Astrocyte (in vitro differentiated cells and primary cell): ENCODE measurements at places on chromosomes 6 and 20. TPM values are rescaled to one million over a fixed set of nuclear protein-coding genes. Genes with fewer than 3 reads are reported as not detected.

Gene TIAM2
- total RNA-seq, result 22.2 and 23.6 TPM in 2 replicates

Gene PSMG4
- total RNA-seq, result 22.2 and 23.4 TPM in 2 replicates

Gene TMEM181
- 31.0 and 33.3 TPM in 2 replicates for total RNA-seq

Gene NNAT
- 3.1 and 3.6 TPM in 2 replicates for total RNA-seq

Gene SPATS1
- not detected in 2 replicates for total RNA-seq

Gene CLPSL2
- not detected in 2 replicates for total RNA-seq

Gene MYB
- 0.12 TPM in 1 of 2 replicates, not detected in the other for total RNA-seq

Gene FAM162B
- not detected in 2 replicates for total RNA-seq

Gene ELOVL4
- 10.0 and 10.4 TPM in 2 replicates for total RNA-seq

Gene OPN5
- not detected in 2 replicates for total RNA-seq

Gene DUSP15
- 1.2 and 3.1 TPM in 2 replicates for total RNA-seq

Gene DEFB115
- not detected in 2 replicates for total RNA-seq

Gene PRL
- not detected in 2 replicates for total RNA-seq

Gene PBOV1
- not detected in 2 replicates for total RNA-seq

Gene SYCP2L
- 3.4 and 6.4 TPM in 2 replicates for total RNA-seq

Gene BMP5
- 0.19 and 0.50 TPM in 2 replicates for total RNA-seq

DNA sequence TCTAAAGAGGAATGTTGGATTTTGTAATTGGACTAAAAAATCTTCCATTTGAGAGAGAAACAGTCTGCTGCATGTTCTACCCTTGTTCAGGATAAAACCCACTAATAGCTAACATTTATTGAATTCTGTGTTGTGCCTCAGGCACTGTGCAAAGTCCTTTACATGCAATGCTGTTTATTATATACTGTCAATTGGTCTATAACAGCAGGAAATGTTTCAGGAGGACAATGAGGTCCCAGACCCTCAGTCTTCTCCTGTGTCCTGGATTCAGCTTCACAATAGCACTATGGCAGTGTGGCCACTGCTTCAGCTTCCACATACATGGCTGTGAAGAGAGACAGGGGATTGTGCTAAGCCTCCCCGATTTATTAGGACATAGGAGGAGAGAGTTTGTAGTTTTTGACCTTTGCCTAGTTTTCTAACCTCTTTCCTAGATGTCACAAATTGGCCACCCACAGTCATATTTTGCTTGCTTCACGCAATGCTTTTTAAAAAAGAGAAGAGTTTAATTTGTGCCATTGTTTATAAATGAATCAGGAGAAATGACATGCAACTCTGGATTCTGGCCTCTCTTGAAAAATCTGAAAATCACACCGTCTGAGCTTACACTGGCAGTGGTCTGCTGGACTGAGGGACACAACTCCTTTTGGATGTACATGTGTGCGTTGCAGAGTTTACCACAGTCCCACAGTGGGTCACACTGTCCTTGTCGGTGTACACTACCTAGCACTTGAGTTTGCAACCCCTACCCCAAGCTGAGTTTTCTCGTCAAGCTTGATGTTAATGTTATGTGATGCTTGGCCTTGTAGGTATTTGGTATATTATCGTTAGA lies 11.3 kb downstream of the PTPN1 start:
- H3K27me3 ChIP-seq, result no peaks in the 10 kb centered on the region
- H3K27ac ChIP-seq, result no peak overlapping the region
- H3K4me3 ChIP-seq, result no peak overlapping the region
- H3K4me1 ChIP-seq, result peaks cover 47% of the 10 kb centered on the region
- H3K36me3 ChIP-seq, result no peaks in the 10 kb centered on the region

- DNase-seq, result peak; percentile 63
- no peaks in the 10 kb centered on the region for H3K27me3 ChIP-seq
- H3K27ac ChIP-seq, result no peak overlapping the region
- H3K4me3 ChIP-seq, result no peak overlapping the region
- H3K36me3 ChIP-seq, result no peaks in the 10 kb centered on the region
Measured at GRCh38 chr6:23505026-23505425, 621.0 kb upstream of the NRSN1 start.

DNA sequence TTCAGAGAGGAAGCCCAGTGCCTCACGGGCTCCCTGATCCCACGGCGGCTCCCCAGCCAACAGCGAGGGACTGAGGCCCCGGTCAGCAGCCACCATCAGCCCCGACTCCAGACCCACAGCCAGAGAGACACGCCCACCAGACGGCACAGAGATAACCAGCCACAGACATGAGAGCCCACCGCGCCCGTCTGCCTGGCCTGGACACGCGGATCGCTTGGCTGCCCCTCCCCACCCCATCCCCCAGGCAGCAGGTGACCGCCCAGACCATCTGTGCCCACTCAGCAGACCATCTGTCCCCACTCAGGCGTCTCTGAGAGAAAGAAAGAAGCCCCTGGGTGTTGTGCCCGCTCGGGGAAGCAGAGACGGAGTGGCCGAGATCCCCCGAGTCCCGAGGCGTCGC lies 55.5 kb upstream of the CHRNA4 start:
- no peak for DNase-seq
- no peaks in the 10 kb centered on the region for H3K36me3 ChIP-seq
- peaks cover 4% of the 10 kb centered on the region for H3K27me3 ChIP-seq
- no peak overlapping the region for H3K4me3 ChIP-seq
- H3K27ac ChIP-seq, result no peak overlapping the region

GRCh38 chr6:37956711-37957275 lies 137.3 kb downstream of the ZFAND3 start:
- no peaks in the 10 kb centered on the region for H3K4me1 ChIP-seq
- no peak for DNase-seq
- no peak overlapping the region for H3K4me3 ChIP-seq
- no peaks in the 10 kb centered on the region for H3K27me3 ChIP-seq
- H3K27ac ChIP-seq, result no peak overlapping the region
- no peaks in the 10 kb centered on the region for H3K36me3 ChIP-seq

DNA sequence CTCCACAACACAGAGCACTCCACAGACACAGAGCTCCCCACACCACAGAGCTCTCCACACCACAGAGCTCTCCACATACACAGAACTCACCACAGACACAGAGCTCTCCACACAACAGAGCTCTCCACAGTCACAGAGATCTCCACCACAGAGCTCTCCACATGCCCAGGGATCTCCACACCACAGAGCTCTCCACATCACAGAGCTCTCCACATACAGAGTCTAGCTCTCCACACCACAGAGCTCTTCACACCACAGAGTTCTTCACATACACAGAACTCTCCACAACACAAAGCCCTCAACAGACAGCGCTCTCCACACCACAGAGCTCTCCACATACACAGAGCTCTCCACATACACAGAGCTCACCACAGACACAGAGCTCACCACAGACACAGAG lies 55.3 kb downstream of the ERMARD start:
- H3K36me3 ChIP-seq, result no peaks in the 10 kb centered on the region
- H3K27ac ChIP-seq, result no peak overlapping the region
- H3K4me3 ChIP-seq, result no peak overlapping the region
- peaks cover 15% of the 10 kb centered on the region for H3K27me3 ChIP-seq

DNA sequence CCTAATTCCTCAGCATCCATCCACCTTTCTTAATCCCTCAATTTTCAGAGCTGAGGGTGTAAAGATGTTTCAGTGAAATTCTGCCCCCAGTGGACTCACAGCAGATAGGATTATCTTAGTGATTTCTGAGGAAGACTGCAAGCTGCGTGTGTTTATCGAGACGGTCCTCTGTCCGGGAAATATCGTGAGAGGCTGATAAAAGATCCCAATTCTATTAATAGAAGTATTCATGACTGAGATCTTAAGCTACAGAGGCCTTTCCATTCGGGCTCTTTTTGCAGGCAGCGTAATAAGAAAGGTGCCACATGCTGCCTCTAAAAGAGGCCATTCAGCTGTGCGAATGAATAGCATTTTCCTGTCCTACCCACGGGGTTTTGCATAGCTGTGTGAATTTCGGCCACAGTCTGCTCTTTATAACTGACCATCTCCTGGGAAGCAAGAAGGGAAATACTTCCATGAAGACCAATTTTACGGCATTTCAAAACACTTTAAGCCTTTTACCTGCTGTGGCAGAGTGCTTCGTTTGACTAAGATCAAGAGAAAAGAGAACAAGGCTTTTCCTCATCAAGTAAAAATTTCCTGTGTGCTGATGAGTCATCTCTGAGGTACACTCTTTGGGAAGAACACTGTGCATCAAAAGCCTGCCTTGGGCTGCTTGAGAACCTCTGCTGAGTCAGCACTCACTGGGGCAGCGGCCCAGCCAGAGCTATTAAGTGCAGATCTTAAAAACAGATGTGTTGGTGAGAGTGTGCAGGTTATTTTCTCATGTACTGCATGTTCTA lies 208.8 kb downstream of the ARHGAP18 start:
- no peaks in the 10 kb centered on the region for H3K36me3 ChIP-seq
- DNase-seq, result peak; percentile 98

- no peak for DNase-seq
- H3K4me1 ChIP-seq, result no peaks in the 10 kb centered on the region
- H3K27me3 ChIP-seq, result peaks cover 65% of the 10 kb centered on the region
- no peaks in the 10 kb centered on the region for H3K36me3 ChIP-seq
- H3K4me3 ChIP-seq, result no peak overlapping the region
- H3K27ac ChIP-seq, result no peak overlapping the region
Measured at GRCh38 chr20:32033316-32033715, 18.7 kb upstream of the HCK start.

- peaks cover 5% of the 10 kb centered on the region for H3K4me1 ChIP-seq
- H3K4me3 ChIP-seq, result no peak overlapping the region
- no peaks in the 10 kb centered on the region for H3K27me3 ChIP-seq
Measured at GRCh38 chr6:71602385-71603007, 283.9 kb upstream of the RIMS1 start.

GRCh38 chr20:44141873-44142272 lies 45.1 kb downstream of the JPH2 start:
- H3K27me3 ChIP-seq, result peaks cover 5% of the 10 kb centered on the region
- H3K4me3 ChIP-seq, result no peak overlapping the region
- H3K4me1 ChIP-seq, result peaks cover 18% of the 10 kb centered on the region
- no peak for DNase-seq
- H3K27ac ChIP-seq, result no peak overlapping the region

DNA sequence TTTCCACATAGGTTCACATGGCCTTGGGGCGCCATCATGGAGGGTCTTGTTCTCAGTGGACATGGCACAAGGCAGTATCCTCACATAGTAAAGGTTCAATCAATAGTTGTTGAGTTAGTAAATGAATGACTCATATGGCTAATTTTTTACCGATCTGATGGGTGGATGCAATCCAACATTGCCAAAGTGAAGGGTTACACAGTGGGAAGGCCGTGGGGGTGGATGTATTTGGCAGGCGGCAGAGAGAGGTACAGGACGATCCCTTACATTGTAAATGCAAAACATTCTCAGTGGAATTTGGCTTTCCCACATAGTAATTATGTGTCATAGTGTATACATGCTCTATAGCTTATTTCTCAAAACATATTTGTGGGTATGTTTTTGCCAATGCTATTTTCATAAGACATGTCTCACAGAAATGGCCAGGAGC lies 21.0 kb upstream of the PDE7B start:
- no peak overlapping the region for H3K27ac ChIP-seq
- no peaks in the 10 kb centered on the region for H3K27me3 ChIP-seq
- H3K4me3 ChIP-seq, result no peak overlapping the region

DNA sequence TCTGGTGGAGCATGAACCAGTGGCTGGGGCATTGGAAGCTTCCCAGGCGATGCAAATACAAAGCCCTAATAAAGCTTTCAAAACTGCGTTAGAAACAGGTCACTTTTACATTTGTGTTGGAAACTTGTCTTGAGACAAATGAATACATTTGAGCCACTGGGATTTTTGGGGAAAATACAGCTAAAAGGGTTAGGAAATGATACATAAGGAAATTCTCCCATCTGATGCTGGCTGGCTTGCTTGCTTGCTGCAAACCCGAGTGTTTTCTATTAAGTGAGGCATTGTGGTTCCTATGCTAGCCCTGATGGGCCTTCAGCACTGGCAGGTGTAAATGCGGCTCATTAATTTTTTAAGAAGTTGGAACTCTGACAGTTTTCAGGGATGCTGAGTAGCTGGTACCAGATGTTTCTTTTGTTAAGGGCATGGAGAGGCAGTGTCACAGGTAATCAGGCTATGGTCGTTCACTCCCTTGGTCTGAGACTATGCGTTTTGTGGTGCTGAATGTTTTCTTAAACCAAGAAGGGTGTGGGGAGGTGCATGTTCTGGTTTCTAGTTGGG lies 35.2 kb downstream of the RREB1 start:
- peaks cover 42% of the 10 kb centered on the region for H3K4me1 ChIP-seq
- H3K27me3 ChIP-seq, result no peaks in the 10 kb centered on the region
- no peak overlapping the region for H3K27ac ChIP-seq
- H3K4me3 ChIP-seq, result no peak overlapping the region
- no peaks in the 10 kb centered on the region for H3K36me3 ChIP-seq

GRCh38 chr6:109202409-109203264 lies 107.3 kb downstream of the CEP57L1 start:
- H3K27me3 ChIP-seq, result no peaks in the 10 kb centered on the region
- H3K36me3 ChIP-seq, result no peaks in the 10 kb centered on the region
- no peak overlapping the region for H3K4me3 ChIP-seq

DNA sequence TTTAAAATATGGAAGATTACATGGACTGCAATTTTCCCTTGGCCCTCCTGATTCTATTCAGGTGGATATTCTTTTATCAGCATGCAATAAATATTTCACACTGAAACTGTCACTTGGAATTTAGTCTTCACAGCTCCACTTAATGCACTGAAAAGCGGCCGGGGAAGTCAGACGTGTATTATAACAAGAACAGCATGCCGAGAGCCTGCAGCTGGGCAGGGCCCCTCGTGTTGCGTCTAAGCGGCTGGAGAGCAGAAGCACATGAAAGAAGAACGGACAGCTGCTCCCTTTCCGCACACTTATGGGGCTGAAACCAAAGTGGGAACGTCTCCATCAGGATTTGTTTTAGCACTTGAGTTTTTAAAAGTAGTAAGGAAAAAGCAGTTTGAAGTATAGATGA lies 57.2 kb downstream of the LYRM4 start:
- peaks cover 3% of the 10 kb centered on the region for H3K36me3 ChIP-seq
- no peaks in the 10 kb centered on the region for H3K27me3 ChIP-seq
- no peak overlapping the region for H3K4me3 ChIP-seq
- DNase-seq, result no peak
- no peak overlapping the region for H3K27ac ChIP-seq

DNA sequence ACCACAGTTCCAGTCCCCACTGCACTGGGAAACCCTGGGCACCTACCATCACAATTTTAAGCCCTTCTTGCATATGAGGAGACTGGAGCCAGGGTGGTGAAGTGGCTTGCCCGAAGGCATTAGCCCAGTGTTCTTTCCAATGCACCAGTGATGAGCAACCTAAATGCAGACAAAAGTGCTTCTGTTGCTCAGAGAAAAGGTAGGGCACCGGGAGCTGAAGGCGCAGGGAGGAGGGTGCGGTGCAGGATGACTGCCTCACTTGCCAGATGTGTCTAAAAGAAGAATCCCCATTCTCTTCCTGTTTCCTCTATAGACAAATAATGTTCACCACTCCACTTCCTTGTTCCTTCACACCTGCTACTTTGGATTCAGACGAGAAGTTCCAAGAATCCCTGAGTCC lies 86.5 kb downstream of the QRSL1 start:
- H3K36me3 ChIP-seq, result no peaks in the 10 kb centered on the region
- H3K4me1 ChIP-seq, result no peaks in the 10 kb centered on the region
- no peak overlapping the region for H3K4me3 ChIP-seq
- no peaks in the 10 kb centered on the region for H3K27me3 ChIP-seq
- H3K27ac ChIP-seq, result no peak overlapping the region
- no peak for DNase-seq
